ENCODE measurements at places on chromosomes 13 and 19. TPM values are rescaled to one million over a fixed set of nuclear protein-coding genes. Genes with fewer than 3 reads are reported as not detected.

The ZNF841 gene
- 41.6 TPM for total RNA-seq

DNA sequence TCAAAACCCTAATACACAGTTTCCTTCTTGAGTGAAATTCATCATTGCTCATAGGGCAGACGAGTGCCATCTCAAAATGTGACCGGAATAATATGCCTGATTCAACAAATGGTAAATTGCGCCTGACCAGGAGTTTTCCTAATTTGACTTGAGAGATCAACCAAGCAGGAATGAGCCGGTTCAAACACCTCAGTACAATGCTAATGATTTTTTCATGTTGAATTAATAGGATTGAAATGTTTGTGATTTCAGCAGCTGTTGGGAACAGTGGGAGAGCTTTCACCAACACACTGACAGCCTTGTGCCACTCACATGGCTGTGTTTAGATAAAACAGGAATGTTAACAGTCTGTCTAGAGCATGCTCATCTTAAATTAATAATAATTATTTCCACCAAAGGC is 484.8 kb downstream of the PCDH9 start:
- no peak for DNase-seq

The MAMSTR gene
- total RNA-seq: 1.1 TPM

GRCh38 chr19:30391052-30391451 is 18.9 kb downstream of the ZNF536 start:
- no peak for DNase-seq

DNA sequence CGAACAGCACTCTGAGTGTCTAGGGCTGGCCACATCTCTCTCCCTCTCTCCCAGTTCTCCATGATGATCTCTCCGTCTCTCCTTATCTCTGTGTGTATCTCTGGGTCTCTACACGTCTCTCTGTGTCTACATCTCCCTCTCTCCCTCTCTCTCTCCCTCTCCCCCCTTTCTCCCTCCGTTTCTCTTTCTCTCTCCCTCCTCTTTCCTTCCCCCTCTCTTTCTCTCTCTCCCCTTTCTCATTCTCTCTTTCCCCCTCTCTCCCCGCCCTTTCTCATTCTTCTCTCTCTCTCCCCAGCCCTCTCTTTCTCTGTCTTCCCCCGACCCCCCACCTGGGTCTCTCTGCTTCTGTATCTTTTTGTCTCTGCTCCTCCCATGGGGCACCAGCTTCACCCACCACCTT is 21.3 kb upstream of the TNFAIP8L1 start:
- no peak for DNase-seq

- DNase-seq: no peak
Measured at GRCh38 chr19:39194832-39195542, 1.8 kb upstream of the NCCRP1 start.

DNA sequence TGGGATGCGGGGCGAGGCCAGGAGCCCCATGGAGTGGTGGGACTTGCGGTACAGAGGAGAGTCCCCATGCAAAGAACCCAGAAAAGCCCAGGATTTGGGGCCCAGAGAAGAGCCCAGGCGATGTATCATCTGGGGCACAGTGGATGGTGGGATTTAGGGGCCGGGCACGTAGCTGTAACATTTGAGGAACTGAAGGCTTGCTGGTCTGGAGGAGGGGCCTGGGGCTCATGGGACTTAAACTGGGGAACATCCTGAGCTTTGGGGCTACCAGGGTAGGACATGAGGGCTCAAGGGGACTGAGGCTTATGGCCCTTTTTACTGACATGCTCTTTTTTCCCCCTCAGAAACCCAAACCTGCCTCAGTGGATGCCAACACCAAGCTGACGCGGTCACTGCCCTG is 13.5 kb downstream of the MED25 start:
- DNase-seq: no peak

DNA sequence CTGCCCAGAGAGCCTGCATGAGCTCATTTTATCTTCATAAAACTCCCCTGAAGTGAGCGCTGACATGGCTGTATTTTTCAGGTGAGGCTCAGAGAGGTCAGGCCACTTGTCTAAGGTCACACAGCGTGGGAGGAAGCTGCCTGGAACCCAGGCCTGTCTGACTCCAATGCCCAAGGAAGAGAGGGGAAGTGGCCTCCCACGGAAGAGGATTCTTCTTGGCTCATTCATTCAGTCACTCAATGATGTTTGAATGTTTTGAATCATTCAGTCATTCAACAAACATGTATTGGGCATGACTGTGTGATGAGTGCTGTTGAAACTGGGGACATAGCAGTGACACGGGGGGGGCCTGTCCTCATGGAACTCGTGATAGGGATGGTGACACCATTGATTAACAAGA is 12.0 kb downstream of the ACTL9 start:
- DNase-seq: no peak

- no peak for DNase-seq
Measured at GRCh38 chr13:61286148-61286745, 129.4 kb downstream of the PCDH20 start.

- DNase-seq: no peak
Measured at GRCh38 chr19:52351512-52351911, 15.5 kb downstream of the ZNF610 start.

DNA sequence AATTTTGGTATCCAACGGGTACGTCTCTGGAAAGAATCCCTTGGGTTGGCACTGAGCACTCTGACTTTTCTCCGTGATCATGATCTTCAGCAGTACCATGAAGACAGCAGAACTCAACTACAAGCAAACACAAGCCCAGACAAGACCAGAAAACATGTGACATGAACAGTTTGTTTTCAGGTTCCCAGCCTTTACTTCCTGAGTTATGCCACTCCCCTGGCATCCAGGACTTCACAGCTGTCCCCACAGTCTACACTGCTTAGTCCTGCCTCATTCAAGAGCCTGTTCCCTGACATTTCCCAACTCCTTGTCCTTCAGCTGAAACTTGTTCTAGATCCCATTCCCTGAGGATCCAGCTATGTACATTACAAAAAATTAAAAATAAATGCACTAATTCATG is 4.9 kb upstream of the N4BP2L1 start:
- DNase-seq: no peak

DNA sequence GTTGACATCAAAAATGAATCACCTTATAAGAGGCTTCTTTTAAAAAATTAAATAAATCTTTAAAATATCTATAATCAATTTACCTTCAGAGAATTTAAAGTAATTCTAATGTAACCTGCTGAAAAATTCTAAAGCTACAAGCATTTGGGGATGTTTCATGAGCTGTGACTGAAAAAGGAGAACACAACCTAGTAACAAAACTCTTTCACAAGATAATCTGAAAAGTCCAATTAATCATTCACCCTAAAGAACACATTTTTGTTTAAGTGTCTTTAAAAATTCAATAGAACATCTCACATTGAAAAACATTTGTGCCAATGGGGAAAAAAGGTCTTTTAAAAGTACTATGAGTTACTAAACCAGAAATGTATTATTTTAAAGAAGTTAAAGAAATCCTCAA is 22.8 kb downstream of the KLF12 start:
- no peak for DNase-seq

- peak; percentile 58 for DNase-seq
Measured at GRCh38 chr13:32426990-32427851, 709 bp downstream of the N4BP2L1 start.

The OLFM4 gene
- 0.36 TPM for total RNA-seq

GRCh38 chr13:26881154-26881553 is 120.6 kb upstream of the GPR12 start:
- DNase-seq: no peak

GRCh38 chr13:60645676-60646075 is 248.7 kb downstream of the TDRD3 start:
- DNase-seq: no peak

- DNase-seq: no peak
Measured at GRCh38 chr13:113854238-113855011, 9.5 kb downstream of the GAS6 start.

DNA sequence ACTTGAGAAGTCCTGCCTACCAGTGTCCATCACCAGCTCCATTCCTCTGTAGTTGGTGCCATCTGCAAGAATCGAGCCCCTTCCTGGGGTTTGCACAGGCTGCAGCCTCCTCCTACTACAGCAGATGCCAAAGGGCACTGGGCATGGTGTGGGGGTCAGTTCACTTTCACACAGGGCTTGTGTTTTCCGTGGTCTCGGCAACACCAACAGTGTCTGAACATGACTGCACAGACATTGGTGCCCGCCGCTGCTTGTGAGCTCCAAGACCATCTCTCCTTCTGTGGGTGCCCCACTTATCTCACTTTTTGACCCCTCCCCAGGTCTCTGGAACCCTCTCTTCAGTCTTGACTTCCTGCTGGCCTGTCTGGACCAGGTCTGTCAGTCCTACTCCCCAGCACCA is 15.2 kb downstream of the ZNF446 start:
- DNase-seq: no peak

- DNase-seq: no peak
Measured at GRCh38 chr19:8504919-8505318, 2.5 kb upstream of the PRAM1 start.

DNA sequence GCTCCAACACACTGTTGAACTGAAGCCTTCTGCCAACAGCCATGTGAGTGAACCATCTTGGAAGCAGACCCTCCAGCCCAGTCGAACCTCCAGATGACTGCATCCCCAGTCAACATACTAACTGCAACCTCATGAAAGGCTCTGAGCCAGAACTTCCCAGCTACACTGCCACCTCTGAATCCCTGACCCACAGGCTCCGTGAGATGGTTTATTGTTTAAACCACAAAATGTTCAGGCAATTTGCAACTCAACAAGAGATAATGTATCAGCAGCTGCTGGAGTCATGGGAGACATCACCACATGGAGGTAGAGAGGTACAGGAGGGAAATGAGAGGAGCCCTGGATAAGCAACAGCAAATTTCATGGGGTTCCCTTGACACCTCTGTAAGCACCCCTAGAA is 266.4 kb upstream of the NBEA start:
- no peak for DNase-seq

GRCh38 chr13:67238277-67238859 is 8.2 kb upstream of the PCDH9 start:
- DNase-seq: no peak

DNA sequence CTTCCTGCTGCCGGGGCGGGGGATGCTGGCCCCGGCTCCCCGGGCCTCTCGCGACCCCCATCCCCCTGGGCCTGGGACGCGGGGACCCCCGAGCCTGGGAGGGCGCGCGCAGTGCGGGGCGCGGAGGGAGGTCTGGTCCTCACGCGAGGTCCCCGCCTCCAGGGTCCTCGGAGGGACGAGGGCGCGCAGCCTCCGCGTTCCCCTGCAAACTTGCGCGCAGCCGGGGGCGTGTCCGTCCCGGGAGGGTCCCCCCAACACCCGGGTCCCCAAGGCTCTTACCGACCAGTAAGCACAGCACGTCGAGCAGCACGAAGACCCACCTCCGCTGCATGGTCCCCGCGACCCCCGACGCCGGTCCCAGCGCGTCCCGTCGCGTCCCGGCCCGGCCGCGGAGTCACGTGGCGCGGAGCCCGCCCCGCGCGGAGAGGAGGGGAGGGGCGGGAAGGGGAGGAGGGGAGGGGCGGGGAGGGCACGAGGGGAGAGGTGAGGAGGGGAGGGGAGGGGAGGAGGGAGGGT is at the start of gene PLPP2:
Gene PLPP2, minus strand, starts transcription at position 398 of the 516 bp plus-strand sequence. Its CDS starts 67 bp downstream, at position 331.
- DNase-seq: no peak

- DNase-seq: no peak
Measured at GRCh38 chr13:110046811-110047210, 260.1 kb downstream of the COL4A1 start.

DNA sequence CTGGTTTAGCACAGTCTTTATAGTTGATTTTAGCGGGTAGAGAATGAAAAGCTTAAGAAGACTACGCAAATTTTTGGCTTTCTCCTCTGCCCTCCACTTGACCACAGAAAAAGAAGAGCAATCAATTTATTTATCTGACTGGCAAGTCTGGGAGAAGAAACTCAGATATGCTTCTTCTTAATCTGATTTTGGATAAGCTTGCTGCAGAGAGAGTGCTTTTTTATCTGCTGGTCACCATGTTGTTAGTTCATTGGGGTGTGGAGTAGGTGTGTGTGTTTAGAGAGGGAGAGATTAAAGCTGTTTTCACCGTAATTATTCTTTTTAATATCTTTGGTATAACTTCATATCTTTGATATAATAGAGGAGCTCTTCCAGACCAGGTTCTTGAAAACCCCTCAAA is 471.4 kb upstream of the SLC10A2 start:
- DNase-seq: no peak

DNA sequence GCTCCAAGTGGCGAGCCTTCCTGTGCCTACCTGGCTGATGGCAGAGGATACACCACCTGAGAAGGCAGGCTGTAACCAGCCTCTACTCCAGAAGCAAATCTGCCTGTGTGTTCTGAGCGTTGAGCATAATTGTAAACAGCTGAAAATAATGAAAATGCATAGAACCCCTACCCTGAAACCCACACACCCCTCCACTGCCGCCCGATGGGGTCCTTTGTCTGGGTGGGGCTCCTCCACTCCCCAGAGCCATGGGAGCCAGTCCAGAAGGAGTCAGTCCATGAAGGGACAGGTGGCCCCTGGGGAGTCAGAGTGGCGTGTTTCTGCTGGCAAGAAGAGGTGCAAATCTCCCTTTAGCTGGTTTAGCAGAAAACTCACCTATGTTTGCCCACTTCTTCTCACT is 8.0 kb upstream of the SOX1 start:
- no peak for DNase-seq

The ZNF560 gene
- 0.36 TPM for total RNA-seq

The ZNF45 gene
- 17.4 TPM for total RNA-seq

DNA sequence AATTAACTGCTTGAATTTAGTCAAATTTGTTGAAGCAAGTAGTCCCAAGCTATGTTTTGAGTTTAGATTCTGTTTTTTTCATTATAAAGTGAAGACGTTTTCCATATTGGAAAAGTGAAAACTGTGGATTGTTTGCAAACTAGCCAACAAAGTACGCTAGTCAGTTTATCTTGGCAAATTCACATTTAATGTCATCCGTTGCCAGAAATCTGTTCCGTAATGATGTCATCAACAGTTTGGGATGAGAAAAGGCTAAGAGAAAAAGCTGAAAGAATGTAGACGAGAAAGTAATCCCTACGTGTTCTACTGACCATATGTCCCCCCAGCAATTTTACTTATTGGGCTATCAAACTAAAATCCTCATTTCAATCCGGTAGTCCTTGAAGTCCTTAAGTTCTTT is 419.6 kb downstream of the GPC6 start:
- no peak for DNase-seq

DNA sequence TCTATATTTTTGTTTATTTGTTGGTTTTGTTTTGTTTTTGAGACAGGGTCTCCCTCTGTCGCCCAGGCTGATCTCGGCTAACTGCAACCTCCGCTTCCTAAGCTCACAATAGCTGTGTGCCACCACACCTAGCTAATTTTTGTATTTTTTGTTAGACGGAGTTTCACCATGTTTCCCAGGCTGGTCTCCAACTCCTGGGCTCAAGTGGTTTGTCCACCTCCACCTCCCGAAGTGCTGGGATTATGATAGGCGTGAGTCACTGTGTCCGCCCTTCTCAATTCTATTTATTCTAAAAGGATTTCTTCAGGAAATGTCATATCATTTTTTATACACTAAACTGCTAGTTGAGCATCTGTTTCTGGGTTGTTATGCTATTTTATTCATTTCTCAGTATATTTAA is 1206.0 kb downstream of the OLFM4 start:
- DNase-seq: no peak
